Activated CD8-positive, alpha-beta memory T cell treated with anti-CD3 and anti-CD28 coated beads for 4 hours (primary cell): ENCODE measurements at places on chromosomes 5 and 9.

GRCh38 chr9:129650680-129651235, 8.8 kb upstream of the ASB6 start:
- DNase-seq: no peak

GRCh38 chr9:21837501-21837900, 35.1 kb downstream of the MTAP start:
- DNase-seq: no peak

DNA sequence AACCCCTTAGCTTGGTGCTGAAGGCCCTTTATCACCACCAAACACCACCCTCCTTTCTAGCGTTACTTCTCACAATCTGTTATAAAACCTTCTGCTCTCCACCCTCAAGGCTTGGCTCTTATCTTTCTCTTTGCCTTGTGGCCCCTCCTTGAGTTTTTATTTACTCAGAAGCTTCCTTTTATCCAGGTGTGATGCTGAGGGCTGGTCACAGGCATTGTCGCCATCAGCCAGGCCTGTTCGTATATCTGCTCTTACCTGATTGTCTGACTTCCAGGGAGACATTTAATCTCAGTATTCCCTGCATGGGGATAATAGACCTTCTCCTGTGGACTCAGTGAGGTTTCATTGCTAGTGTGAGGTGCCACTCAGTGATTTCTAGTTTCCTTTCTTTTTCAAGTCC, 34.2 kb downstream of the MEGF10 start:
- no peak for DNase-seq

- DNase-seq: no peak
Measured at GRCh38 chr5:125257997-125258396, 511.6 kb upstream of the ZNF608 start.

GRCh38 chr5:5374009-5374715, 48.3 kb upstream of the ICE1 start:
- DNase-seq: no peak

GRCh38 chr9:135958485-135958884, 2.7 kb downstream of the UBAC1 start:
- no peak for DNase-seq

GRCh38 chr5:160651692-160652645, 200.0 kb downstream of the ATP10B start:
- DNase-seq: no peak

- DNase-seq: no peak
Measured at GRCh38 chr5:116137544-116138378, 52.9 kb downstream of the COMMD10 start.

GRCh38 chr9:136996361-136997292, at the start of gene CLIC3:
Gene CLIC3, minus strand, starts transcription at chr9:136996568. Its CDS starts 25 bp downstream, at chr9:136996543.
- peak; percentile 16 for DNase-seq

GRCh38 chr5:127492854-127493738, 24.3 kb upstream of the PRRC1 start:
- DNase-seq: no peak

GRCh38 chr9:125235804-125236519, 5.2 kb downstream of the HSPA5 start:
- no peak for DNase-seq

- DNase-seq: no peak
Measured at GRCh38 chr5:57676222-57677098, 193.8 kb upstream of the ACTBL2 start.

- DNase-seq: peak; percentile 22
Measured at GRCh38 chr5:138032028-138032571, 779 bp downstream of the FAM13B start.

DNA sequence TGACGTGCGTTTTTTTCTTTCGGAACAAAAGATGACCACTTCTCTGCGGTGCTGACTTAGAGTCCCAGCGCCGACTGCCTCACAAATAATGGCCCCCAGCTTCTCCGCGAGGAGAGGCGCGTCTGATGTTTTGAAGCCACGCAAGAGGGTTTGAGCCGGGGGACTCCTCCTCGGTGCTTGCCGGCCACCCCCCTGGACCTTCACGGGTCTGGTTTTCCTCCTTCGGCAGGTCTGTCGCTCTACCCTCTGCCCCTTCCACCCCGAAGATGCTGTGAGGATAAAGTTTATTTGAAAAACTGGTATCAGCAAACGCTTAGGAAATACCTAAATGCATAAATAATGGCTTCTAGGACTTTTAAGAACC, 584 bp downstream of the USP20 start:
- DNase-seq: no peak

DNA sequence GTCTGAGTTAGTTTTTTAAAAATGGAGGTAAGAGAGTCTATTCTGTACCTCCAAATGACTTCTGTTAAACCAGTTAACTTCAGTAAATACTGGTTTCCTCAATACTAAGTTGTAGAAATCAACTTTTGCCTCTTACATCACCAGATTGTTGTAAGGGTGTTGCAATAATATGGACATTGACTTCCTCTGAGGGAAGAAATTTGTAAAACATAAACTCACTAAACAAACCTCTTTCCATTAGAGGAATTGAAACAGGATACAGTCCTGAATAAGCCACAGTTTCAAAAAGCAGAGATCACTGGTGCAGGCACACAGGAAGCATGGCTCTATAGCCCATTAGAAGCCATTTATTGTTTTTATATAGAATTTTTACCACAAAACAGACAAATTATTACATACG, 32.7 kb upstream of the SLCO6A1 start:
- no peak for DNase-seq

DNA sequence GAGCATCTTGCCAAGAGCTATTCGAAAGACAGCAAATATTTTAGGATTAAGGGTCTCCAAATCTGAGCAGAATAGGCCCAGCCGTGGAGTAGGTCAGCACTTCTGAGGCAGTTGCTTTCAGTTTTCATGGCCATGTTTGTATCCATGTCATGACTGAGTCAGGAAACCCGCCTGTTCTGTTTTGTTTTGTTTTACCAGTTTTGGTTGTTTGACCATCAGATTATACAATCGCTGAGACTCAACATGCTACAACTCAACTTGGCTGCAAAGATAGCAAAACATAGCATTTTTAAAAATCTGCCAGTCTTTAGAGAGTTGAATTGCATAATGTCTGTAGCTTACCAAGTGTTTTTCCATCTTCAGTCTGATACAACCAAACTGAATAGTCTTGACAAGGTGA, 185.1 kb upstream of the ZNF462 start:
- no peak for DNase-seq

- DNase-seq: no peak
Measured at GRCh38 chr5:57172466-57173318, 1.2 kb upstream of the GPBP1 start.

- no peak for DNase-seq
Measured at GRCh38 chr5:76489877-76490688, 87.0 kb downstream of the IQGAP2 start.

DNA sequence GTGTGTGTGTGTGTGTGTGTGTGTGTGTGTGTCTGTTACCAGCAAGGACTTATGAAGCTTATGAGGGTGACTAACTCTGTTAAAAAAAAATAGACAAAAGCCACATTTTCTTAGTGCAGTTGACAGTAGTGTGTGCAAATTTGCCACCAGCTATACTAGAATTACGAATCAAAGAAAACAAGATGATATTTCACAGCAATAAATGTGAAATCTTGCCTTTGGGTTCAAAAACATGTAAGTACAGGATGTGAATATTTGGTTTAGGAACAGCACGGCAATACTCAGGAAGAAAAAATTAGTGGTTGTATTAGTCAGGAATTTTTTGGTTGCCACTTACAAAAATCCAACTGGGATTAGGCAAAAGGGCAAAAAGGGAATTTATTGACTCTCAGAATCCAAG, 117.4 kb downstream of the NPR3 start:
- DNase-seq: no peak

DNA sequence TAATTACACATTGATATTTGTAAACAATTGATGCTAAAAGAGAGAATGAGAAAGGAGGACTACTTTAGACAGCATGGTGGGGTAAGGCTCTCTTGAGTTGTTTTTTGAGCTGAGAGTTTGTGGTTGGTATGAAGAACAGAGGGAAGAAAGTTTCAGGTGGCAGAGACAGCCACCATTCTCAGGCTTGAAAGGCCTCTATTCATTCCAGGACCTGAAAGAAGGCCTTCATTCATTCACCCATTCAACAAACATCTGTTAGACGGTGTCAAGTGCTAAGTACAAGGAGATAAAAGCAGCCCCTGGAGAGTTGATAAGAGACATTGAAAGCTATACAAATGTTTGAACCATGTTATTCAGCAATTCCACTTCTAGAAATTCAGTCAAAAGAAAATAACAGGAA, 21.7 kb upstream of the ADAM19 start:
- no peak for DNase-seq

GRCh38 chr5:122182491-122182921, 53.2 kb downstream of the ZNF474 start:
- DNase-seq: no peak

GRCh38 chr5:113140837-113141671, 164.5 kb downstream of the DCP2 start:
- no peak for DNase-seq

DNA sequence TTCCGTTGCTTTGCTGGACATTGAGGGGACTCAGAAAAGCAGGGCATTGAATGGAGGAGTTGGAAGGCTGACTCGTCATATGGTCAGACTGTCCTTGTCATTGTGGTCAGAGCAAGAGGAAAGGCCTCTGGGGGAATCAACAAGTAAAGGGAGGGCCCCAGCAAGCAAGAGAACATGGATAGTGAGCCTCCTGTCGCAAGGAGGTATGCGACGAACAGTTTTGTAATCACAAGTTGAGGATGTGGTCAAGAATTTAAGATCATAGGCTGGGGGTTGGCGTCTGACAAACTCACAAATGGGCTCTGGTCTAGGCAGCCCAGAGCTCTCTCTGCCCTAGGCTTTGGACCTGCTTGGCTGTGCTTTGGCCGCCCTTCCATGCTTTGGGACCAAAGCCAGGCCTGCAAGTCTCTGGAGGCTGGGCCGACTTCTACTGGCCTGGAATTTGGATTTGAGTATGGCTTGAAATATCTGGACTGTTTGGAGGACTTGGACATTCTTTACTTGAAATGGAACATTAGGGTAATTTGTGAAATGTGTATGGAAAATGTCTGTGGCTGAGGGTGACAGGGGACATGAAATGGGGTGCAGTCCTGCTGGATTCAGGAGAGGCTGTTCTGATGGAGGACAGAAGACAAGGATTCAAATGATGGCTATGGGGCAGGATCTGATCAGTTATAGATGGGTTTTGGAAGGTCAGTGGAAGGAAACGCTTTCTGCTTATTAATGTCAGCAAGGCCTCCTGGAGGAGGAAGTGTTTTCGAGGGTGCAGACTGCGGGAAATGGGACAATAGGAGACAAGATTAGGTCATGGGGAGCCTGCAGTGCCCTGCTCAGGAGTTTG, 19.2 kb upstream of the NDST1 start:
- DNase-seq: no peak

DNA sequence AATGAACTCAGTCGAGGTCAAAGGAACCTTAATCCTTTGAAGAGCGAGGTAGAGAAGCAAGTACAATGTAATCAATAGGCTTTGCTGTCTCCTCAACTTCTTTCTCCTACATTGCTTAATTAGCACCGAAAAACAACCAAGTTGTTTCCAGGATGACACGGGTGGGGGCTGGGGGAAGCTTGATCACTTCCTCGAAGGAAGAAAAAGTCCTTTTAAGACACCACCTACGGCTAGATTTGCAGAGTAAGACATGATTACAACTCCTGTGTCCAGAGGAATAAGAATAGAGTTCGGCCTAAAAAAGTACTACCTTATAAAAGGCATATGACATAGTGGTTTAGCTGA, 811 bp upstream of the ARRDC3 start:
- DNase-seq: no peak

DNA sequence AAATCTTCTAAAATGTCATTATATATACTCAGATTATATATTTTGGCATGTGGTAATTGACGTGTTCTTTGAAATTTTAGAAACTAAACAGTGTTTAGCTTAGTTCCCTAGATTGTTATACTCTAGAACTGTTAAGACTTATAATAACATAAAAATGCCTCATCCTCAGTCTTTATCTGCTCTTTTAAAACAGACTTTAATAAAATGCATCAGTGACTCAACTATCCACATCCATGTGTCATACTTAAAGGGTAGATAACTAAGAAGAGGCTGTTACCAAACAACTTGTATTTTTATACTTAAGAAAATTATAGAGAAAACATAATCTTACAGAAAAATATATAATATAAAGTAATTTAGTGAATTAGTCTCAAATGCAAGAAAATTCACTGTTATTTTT, 15.2 kb downstream of the NFIL3 start:
- no peak for DNase-seq

GRCh38 chr9:135340726-135341475, 138.7 kb upstream of the PPP1R26 start:
- no peak for DNase-seq

GRCh38 chr5:157747766-157748700, 4.5 kb downstream of the LSM11 start:
- DNase-seq: no peak

GRCh38 chr9:106916466-106917235, 53.7 kb downstream of the ZNF462 start:
- no peak for DNase-seq

DNA sequence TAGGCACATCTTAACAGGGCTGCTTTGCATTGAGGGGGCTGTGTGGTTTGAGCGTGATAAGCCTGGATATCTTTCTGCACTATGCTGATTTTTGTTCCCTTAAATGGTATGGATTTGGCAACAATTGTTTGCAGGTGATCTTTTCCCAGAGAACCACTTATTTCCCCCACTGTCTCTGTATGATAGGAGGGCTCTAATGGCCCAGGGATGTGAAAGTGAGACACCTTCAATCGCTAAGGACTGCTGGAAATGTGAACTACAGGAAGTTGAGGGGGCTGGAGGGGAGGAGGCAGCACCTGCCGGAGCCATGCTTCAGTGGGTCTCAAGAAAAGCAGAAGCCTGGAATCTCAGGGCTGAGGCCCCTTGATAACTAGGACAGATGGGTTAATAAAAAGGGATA, 29.4 kb downstream of the SYK start:
- no peak for DNase-seq

GRCh38 chr9:126114409-126114760, 212.2 kb upstream of the MVB12B start:
- no peak for DNase-seq

DNA sequence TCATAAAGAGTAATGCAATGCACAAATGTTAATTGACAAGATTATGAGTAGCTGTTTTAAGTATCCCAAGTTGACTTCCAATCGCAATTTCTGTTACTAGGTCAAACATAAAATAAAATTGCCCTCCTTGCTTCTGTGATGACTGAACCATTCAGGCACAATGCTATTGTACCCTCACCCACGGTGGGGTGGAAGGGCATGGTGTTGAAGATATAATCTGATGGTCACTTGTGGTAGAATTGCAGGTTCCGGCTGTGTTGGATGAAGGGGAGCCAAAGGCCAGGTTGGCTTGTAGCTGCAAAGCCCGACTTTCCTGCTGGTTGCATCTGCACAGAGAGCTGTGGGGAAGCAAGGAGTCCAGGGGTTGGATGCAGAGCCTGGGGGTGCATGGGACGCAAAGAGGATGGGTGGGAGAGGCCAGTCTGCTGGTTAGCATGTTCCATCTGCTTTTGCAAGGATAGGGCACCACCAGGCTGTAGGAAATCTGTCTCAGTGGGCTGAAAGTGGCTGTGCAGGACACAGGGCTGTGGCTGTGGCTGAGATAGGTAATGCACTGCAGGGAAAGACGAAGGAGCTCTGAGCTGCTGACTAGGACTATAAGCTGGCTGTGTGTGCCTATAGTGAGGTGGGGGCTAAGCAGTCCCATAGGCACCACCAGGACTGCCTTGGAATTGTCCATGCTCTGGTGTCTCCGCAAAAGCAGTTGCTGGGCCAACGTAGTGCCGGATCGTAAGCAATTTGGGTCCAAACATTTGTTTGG, 31.5 kb upstream of the PUM3 start:
- DNase-seq: no peak
